ENCODE measurements at places on chromosomes 1 and 21.

DNA sequence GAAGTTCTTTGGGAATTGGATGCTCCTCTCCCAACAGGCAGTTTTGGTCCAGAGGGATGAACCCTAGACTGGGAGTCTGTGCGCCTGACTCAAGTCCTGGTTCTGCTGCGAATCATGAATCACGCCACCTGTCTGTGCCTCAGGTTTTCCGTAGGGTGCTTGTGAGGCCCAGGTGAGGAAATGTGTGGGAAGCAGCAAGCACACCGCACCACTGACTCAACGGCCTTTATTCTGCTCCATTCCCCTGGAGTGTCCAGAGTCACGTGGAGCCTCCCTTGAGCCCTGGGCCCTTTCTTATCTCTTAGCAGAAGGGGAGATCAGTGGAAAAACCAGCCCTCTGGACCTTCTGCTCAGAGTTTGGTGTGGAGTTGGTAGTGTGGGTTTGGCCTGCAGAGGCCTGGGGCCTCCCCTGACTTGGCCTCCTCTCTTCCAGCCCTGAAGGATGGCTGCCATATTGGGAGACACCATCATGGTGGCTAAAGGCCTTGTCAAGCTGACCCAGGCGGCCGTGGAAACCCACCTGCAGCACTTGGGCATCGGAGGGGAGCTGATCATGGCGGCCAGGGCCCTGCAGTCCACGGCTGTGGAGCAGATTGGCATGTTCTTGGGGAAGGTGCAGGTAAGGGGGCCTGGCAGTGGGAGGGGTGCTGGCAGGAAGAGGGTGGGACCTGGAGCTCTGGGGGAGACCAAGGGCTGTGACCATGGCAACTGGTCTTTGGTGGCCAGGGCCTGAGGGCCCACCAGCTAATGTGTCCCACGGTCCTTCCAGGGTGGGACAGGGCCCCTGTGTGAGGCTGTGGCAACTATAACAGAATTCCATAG lies 21.1 kb downstream of the COQ8A start:
- no peak for DNase-seq

DNA sequence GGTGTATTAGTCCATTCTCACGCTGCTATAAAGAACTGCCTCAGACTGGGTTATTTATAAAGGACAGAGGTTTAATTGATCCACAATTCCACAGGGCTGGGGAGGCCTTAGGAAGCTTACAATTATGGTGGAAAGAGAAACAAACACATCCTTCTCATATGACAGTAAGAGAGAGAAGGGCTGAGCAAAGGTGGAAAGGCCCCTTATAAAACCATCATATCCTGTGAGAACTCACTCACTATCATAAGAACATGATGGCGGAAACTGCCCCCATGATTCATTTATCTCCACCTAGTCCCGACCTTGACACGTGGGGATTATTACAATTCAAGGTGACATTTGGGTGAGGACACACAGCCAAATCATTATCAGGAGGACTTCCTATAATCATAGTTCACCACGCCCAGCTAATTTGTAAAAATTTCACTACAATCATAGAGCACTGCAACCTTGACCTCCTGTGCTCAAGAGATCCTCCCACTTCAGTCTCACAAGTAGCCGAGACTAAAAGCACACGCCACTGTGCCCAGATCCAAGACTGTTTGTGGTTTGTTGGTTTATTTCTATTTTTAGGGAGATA lies 164.9 kb downstream of the RERE start:
- DNase-seq: no peak

DNA sequence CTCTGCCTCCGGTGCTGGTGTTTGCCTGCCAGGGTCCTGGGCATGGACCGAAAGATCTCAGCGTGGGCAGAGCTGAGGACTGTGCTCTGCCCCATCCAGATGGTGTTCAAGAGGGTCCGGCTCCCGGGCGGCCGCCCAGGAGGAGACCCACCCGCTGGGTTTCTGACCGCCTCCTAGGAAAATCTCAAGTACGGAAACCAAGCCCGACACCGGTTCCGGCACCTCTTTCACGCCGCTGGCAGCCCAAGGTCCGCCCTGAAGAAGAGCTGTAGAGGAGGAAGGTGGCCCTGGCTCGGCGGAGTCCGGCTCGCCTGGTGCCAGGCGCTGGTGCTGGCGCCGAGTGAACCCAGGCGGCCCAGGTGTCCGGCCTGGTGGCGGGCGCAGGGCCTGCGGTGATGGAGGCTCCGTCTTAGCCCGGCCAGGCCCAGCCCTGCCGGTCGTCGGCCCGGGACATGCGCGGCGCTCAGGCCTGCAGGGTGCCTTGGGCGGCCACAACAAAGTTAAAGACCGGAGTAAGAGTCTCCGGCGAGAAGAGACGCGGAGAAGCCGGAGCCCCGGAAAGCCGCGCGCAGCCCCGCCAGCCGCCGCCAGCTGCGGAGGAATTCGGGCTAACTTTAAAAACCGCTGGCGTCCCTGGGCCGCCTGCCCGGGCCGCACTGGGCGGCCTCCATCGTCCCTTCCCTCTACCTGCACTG lies 1.5 kb downstream of the GRIK3 start:
- DNase-seq: no peak

DNA sequence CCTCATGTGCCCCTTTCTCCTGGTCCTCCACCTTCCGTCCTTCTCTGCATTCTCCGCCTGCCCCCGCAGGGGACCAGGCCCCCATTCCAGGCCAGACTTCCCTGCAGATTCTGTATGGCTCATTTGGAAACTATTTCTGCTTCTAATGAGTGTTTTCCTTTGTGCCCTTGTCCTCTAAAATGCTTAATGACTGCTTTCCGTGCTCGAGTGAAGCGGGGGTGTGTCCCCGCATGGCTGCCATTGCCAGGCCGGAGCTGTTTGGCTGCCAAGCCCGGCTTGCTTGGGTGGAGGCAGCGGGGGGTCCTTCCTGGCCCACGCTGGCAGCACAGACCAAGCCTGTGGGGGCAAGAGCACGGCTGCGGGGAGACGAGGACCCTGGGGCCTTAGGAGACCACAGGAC lies 299.3 kb upstream of the VAMP3 start:
- DNase-seq: no peak

DNA sequence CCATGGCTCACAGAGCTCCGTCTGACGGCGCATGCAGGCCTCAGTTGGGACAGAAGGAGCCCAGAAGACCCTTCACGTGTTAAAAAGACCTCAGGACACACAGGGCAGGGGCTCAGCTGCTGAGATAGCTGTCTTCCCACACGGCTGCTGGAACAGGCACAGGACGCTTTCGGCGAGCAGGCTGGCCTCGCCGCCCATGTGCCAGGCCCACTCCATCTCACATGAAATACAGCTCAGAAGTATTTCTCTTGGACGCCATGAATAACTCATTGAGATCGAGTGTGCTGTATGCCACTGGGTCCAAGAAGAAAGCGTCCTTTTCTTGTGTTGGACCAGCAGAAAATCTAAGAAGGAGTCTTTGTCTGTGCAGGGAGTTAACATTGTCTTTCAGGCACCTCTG lies 69.6 kb downstream of the SIM2 start:
- DNase-seq: no peak

GRCh38 chr1:240854367-240854766 lies 242.4 kb upstream of the GREM2 start:
- DNase-seq: no peak

- DNase-seq: no peak
These were observed 1.9 kb downstream of the S100A4 start for GRCh38 chr1:153543736-153544135.

GRCh38 chr1:156439777-156440183 lies 60.8 kb downstream of the MEF2D start:
- DNase-seq: no peak

- peak; percentile 69 for DNase-seq
These were observed 97.5 kb upstream of the KIAA1614 start for GRCh38 chr1:180815188-180815587.

- DNase-seq: no peak
These were observed 1.1 kb downstream of the ECM1 start for GRCh38 chr1:150508982-150509381.

DNA sequence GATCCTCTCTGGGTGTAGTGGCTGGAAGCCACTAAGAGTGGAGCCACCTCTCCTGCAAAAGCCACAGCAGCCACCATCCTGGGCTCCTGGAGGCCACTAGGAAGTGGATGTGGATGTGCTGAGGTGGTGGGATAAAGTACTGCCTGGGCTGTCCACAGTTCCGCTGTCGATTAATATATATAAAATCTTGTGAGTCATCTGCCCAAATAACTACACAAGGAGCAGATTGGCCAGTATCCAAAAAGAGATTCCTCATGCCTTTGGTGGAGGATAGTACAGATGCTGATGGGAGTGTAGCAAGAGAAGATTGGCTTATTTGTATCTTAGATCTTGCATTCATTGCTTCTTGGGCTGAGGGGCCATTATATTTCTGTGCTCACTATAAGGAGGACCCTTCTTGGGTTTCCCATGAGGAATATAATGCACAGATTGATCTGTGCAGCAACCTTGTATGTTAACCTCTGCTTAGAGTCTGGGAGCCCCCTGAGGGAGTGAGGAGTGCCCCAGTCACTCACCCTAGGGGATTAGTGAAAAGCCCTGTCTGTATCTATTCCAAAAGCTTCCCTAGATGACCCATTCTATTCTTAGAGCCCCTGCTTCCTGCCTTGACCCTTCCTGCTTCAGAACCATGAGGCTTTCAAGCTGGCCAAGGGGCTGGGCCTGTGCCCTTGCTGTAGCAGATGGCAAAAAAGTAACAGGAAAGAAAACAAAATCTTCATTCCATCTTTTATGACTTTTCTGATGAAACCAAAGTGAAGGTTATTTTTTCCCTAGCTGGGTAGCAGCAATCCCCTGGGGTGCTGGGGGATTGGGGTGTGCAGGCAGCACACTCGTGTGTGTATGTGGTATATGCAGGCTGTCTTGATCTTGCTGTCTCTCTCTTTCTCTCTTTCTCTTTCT lies 31.7 kb downstream of the RCSD1 start:
- no peak for DNase-seq

DNA sequence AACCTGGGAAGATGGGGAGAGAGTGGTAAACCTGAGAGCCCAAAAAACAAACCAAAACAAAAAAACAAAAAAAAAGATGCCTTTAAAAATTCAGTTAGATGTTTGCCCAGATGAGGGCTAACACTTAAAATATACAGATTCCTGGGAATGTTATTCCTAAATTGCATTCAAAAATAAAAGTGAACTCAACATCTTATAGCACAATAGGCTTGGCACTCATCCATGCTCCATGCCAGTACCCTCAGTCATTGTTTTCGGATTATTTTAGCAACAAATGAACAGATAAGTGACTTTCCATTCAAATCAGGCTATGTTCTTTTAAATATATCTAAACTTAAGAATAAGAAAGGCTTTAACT lies 3.7 kb downstream of the ATP1A1 start:
- DNase-seq: no peak

DNA sequence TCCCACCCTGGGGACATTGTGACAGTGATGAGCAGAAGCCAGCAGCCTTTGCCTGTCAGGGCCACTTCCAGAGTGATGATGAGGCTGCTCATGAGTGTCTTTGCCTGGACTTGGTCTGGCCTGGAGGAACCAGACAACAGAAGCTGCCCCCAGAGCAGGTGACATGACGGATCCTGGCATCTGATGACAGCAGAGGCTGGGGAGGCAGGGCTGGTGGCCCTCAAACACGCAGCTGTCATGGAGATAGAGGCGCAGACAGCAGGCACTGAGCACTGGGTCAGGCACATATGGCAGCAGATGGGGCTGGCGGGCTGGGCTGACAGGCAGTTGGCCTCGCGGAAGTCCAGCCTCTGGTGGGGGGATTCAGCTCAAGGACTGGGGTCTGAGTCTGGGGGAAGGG lies 66.4 kb upstream of the STUM start:
- DNase-seq: no peak

DNA sequence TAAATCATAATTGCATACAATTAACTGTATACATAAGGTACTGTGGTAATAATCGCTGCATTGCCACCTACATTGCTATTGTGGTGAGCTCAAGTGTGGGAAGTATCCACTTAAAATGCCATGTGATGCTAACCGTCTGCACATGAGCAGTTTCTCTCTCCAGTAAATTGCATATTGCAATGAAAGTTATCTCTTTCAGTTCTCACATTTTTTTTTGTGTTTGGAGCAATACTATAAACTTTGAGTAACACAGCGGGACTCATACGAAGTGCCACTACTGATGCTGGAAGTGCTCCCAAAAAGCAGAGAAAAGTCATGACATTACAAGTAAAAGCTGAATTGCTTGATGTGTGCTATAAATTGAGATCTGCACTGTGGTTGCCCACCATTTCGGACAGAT lies 38.5 kb downstream of the DISC1 start:
- DNase-seq: peak; percentile 31

DNA sequence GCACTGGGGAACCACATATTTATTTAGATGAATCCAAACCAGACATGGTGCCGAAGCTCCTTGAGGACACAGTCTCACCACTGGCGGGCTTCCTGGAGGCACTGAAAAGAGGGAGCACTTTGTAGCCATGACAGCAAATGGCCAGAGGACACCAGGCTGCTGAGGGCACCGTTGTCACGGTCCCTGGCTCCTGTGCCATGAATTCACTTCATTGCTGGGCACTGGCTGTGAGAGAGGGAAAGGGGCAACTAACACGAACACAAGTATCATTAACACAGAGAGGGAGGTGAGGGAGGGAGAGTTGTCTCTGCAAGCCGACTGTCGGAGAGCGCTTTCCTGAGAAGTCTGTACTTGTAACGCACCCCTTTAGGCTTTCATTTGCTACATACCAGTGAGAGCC lies 9.4 kb upstream of the PSRC1 start:
- no peak for DNase-seq

DNA sequence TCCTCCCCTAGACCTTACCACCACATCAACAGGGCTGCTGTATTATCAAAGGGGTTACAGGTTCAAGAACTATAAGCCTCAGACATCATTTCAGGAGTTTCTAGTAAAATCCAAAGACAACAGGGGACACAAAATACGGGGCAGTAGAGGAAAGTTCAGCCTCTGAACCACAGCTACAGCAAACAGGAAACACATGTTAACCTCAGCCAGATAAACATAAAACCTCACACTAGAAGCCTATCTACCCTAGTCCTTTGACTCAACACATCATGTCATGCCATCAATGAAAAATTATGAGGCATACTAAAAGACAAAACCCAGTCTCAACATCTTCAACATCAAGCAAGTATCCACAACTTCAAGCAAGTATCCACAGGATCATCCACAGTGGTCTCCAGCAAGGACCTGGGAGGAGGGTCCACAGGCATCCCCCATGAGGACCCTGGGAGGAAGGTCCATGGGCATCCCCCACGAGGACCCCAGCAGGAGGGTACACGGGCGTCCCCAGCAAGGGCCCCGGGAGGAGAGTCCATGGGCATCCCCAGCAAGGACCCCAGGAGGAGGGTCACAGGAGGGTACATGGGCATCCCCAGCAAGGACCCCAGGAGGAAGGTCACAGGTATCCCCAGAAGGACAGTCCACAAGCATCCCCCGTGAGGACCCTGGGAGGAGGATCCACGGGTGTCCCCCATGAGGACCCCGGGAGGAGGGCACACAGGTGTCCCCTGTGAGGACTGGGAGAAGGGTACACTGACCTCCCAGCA lies 440.0 kb downstream of the MATN1 start:
- no peak for DNase-seq

DNA sequence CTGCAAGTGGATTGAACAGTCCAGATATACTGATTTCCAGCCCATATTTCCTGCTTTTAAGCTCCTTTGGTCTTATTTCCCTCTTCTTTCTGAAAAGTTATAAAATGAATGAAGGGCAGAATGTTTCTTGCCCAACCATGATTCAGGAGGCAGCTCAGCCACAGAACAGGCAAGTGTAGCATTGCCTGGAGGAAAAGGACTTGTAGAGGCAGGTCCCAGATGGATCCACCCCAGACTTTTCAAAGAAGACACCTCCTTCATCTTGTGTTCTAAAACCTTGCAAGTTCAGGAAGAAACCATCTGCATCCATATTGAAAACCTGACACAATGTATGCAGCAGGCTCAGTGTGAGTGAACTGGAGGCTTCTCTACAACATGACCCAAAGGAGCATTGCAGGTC lies at the start of gene CLCA2:
CLCA2 (plus strand) TSS at position 299 of the 400 bp plus-strand sequence; CDS start at position 376, 77 bp downstream.
- DNase-seq: no peak
